ENCODE measurements at places on chromosomes 4 and X.

DNA sequence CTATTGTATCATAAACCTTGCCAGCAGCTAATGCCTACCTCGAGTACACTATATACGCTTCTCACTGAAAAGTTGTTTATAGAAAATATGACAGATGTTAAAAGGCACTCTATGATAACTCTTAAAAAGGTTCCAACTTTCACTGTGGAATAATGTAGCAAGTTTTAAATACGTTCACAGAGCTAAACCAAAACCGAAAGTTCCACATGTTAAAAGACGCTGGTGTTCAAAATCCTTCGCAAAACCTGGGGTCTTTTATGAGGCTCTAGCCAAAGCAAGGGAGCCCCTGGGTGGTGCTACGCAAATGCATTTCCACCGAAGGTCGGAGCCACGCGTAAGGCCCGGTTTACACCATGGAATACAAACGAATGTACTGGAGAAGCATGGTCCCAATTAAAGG is 103.7 kb upstream of the TENM3 start:
- DNase-seq = no peak

- no peak for DNase-seq
These were observed 14.9 kb downstream of the RPGR start for GRCh38 chrX:38312436-38312835.

DNA sequence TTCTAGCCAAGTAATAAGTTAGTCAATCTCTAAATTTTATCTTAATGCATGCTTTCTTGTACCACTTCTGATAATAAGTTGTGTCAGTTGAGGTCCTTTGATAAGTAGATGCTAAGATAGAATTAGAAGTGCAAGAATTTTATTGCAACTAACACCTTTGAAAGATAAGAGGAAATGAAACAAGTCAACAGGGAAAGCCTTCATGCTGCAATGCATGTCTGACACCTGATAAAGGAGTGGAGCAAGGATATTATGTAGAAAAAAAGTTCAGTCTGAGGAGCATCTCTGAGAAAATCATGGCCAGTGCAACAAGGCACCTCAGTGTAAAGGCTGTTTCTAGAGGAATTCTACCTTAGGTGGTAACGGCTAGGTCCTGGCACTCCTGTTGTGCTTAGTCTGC is 210.7 kb upstream of the PPP1R2C start:
- no peak for DNase-seq

DNA sequence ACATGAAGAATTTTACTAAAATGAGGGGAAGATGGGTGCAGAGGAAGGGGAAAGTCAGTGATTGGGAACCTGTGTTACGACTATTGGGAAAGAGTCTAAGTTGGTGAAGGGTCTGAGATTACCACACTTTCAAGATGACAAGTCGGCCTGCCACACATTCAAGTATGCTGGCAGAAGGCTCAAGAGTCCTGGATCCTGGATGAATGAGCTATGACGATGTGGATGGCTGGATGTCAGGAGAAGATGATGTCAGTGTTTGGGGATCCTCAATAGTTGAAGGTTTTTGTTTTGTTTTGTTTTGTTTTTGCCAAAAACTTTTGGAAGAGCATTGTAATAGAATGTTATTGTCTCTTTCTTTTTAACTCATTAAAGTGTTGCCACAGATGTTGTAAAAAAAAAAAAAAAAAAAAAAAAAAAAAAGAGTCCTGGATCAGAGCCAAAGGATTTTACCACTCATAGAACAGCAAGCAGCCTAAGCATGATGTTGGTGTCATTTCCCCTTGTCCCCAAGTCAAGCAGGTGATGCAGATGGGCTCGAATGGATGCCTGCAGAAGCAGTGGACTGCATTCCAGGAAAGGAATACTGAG is 120.6 kb downstream of the REELD1 start:
- no peak for DNase-seq

DNA sequence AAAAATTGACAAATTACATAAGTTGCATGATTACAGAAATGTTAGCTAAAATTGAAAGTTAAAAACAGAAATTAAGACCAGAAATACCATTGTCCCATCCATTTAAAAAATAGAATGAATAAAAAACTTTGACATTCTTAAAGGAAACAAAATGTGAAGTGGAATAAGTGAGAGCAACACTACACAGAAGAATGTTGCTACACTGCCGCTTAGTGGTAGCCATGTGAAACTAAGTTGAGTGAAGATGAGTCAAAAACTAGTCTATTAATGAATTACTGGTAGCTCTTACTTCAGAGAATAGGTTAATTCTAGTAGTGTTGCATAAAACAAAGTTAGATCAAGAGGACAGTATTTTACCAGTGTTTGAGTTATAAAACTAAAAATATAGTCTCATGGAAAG is 571.0 kb upstream of the KLHL4 start:
- DNase-seq = no peak

- DNase-seq = no peak
These were observed 18.5 kb downstream of the CNOT6L start for GRCh38 chr4:77800483-77801259.

- peak; percentile 34 for DNase-seq
These were observed 60.1 kb downstream of the SH2D1A start for GRCh38 chrX:124406294-124407014.

- no peak for DNase-seq
These were observed 430.2 kb downstream of the FAT4 start for GRCh38 chr4:125744891-125745364.

DNA sequence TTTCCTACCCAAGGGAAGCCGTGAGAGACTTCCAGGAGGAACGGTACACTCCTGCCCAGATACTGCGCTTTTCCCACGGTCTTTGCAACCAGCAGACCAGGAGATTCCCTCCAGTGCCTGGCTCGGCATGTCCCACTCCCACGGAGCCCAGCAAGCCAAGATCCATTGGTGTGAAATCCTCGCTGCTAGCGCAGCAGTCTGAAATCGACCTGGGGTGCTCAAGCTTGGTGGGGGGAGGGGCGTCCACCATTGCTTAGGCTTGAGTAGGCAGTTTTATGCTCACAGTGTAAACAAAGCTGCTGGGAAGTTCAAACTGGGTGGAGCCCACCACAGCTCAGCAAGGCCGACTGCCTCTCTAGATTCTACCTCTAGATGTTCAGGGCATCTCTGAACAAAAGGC is 284.8 kb upstream of the FGF13 start:
- no peak for DNase-seq

- no peak for DNase-seq
These were observed 276.0 kb upstream of the TET2 start for GRCh38 chr4:104870495-104871233.

- no peak for DNase-seq
These were observed 202.0 kb downstream of the APBB2 start for GRCh38 chr4:41012293-41012692.

DNA sequence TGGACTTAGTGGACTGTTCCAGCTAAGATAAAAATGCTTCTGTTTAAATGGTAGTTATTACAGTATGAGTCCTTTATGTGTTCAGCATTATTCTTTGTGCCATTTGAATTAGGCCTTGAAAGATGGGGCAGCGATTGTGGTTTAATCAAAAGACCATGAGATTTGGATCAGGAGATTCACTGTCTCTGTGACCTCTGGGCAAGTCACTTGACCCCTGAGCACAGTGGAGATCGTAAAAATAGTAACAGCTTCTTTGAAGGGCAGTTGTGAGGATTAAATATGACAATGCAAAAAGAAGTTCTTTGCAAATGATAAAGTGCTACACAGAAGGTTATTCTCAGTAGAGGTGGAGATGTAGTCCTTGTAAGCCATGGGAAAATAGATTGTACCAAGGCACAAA is 10.8 kb downstream of the CXCR3 start:
- DNase-seq = no peak

- DNase-seq = no peak
These were observed 26.5 kb downstream of the HMX1 start for GRCh38 chr4:8844976-8845690.

GRCh38 chr4:19557161-19557560 is 694.5 kb upstream of the SLIT2 start:
- DNase-seq = no peak

GRCh38 chr4:140138428-140138827 is 15.6 kb downstream of the MAML3 start:
- DNase-seq = no peak

DNA sequence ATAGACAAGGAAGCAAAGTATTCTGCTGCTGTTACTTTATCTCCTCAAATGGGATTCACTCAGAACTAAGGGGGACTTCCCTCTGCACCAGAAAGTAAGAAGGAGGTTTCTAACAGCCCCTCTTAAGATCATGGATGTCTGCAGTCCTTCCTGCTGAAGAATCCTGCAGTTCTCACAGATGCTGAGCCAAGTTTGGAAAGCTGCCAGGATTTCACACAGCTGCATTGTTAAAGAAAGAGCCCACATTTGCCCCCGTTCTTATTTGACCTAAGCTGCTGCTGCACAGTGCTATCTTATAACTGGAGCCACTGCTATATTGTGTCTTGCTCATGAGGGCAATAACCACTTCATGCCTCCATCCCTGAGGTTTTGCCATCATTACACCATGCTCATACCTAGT is 81.1 kb downstream of the FAAH2 start:
- no peak for DNase-seq

DNA sequence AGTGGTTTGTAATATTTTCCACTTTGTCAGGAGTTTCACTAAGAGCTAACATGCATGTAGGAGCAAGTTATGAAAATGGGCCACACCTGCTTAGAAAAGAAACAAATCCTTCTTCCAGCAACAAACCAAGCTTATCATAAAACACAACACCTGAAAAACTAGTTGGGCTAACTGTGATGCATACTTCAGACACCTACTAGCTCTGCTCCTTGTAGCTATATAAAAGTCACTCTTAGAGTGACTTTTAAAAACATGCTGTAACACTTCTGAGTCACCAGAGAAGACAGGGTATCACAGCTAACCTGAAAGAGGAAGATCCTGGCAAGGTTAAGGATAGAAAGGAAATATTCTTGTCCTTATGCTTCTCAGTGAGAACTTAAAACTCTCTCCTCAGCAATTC is 3.6 kb upstream of the SLAIN2 start:
- DNase-seq = no peak

- DNase-seq = no peak
These were observed 1.3 kb downstream of the NAF1 start for GRCh38 chr4:163165217-163166017.

DNA sequence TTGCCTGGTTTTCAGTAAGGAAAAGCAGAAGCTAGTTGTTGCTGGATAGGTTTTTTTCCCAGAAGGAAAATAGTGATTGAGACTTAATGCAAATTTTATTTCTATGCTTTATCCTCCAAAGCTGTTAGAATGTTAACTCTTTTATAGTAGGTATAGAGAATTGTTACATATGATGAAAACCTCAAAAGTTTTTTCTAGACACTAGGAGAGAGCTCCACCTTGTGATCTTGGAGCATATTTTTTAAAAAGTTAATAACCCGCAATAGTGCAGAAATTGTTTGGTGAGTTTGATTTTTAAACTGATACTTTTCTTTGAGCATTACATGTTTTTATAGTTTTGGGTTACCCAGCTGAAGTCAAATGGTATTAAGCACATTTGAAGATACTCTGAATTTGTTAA is 56.5 kb downstream of the STAG2 start:
- peak; percentile 29 for DNase-seq

DNA sequence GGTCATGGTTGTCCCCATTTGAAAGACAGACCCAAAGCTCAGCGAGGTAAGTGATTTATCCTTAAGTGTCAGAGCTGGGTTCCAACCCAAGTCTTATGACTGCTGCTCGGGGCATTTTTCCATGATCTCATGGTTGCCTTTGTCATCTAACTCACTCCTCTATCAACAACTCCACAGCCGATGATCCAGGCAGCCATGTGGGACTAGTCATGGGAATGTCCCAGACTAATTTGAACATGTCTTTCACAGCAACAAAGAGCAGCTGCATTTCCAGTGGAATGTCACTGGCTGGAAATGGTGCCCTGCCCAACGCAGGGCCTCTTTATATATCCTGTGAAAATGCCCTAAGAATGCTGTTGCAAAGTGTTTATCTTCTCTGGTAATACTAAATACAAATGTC is 284.8 kb upstream of the PPARGC1A start:
- DNase-seq = no peak

GRCh38 chr4:45317276-45317675 is 590.9 kb upstream of the GNPDA2 start:
- DNase-seq = no peak

DNA sequence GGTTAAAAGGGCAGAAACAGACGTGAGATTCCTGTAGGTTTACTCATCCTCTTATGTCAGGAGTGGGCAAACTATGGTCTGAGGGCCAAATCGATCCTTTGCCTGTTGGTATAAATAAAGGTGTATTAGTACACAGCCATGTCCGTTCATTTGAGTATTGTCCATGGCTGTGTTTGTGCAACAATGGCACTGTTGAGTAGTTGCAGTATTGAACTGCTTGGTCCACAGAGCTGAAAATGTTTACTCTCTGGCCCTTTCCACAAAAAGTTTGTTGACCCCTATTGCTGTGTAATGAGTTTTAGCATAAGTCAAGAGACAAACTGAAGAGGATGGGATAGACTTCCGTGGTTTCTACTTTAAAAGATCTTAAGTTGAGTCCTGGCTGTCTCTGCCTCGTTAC is 59.0 kb upstream of the MID1 start:
- no peak for DNase-seq

DNA sequence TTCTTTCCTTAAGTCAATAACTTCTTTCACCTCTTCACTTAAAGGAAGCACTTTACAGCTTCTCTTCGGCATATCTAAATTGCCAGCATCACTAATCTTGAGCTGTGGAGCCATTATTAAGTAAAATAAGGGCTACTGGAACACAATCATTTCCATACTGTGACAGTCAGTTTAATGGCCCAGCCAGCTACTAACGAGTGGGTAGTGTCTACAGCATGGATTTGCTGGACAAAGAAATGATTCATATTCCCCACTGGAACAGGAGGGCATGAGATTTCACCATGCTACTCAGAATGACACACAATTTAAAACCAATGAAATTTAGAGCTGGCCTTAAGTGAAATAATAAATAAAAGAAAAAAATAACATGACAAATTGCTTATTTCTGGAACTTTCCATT is 72.1 kb downstream of the DDIT4L start:
- no peak for DNase-seq

DNA sequence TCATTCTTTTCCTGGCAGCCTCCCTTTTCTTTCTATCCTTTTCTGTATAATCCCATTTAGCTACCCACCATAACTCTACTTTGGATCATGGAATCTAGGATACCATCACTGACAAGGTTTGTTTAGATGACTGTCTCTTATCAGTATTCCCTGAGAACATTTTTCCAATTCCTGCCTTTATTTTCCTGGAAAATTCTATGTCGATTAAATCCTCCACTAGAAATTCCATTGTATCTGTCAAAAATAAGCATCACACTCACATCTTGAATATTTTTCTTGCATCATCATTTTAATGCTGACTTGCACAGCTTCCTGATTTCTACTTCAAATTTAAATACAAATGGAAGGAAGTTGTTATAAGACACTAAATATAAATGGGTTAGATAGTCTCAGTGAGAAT is 20.2 kb downstream of the TRIM2 start:
- no peak for DNase-seq

DNA sequence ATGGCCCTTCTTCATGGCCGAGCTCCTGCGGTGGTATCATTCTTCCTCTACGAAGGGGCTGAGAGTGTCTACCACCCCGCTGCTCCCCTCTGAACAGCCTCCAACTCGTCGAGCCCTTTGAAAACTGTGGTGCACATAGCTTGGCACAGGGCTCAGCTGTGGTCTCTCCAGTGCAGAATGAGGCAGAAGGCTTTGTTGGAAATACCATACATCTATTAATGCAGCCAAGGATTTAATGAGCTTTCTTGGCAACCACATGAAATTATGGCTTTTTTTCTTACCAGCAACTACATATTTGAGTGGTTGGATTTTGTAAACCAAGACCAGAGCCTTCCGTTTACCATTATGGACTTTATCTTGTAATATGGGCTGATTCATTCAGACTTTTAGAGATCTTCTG is 61.7 kb upstream of the CBR4 start:
- no peak for DNase-seq
